Cardiac muscle cell (in vitro differentiated cells and primary cell): ENCODE measurements at places on chromosomes 7 and 10. TPM values are rescaled to one million over a fixed set of nuclear protein-coding genes. Genes with fewer than 3 reads are reported as not detected.

DNA sequence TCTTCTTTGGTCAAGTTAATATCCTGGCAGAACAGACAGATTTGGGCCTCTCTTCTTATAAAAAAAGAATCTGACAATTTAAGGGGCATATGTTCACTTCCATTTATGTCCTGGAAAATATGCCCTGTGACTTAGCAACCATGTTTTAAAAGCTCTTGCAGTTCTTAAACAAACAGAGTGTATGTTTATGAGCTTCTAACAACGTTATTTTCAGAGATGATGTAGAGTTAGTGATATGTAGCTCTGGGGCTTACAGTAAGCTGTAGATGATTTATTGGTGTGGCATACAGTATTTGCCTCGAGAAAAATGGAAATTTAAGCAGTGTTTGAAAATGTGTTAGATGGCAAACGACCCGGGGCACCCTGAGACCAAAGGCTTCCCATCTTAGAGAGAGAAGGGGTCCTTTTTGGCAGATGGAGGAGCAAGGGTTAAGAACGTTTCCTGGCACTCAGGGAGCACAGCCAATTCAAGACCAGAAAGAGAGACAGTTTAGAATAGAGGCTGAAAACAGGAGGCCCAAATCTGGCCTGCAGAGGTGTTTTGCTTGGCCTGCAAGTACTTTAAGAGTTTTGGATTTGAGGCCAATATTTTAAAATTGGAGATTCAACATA is 397.5 kb downstream of the KCNMA1 start:
- no peak for DNase-seq

The GPNMB gene
- total RNA-seq = 0.39 TPM in 1 of 2 replicates, not detected in the other

- DNase-seq = no peak
These were observed 234.0 kb downstream of the CDC14C start for GRCh38 chr7:49158321-49158720.

GRCh38 chr7:140010194-140010895 is 52.4 kb downstream of the PARP12 start:
- no peak for DNase-seq

- DNase-seq = no peak
These were observed 461 bp upstream of the WIPF3 start for GRCh38 chr7:29805886-29806207.

DNA sequence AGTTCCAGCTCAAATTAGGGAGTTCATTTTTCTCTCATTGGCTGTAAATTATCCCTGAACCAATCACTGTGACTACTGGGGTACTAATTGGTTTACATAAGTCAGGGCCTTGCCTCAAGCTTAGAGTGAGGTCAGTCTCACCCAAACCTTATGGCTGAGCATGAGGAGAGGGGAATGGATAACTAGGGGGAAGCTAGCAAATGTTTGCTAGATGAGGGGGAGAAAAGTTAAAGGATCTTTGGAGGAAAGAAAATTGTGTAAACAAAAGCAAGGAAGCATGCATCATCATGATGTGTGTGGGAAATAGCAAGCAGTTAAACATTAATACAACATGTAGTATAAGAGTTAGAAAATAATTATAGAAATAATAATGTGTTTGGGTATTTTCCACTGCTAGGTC is 121.9 kb downstream of the BBS9 start:
- no peak for DNase-seq

GRCh38 chr7:84547331-84547730 is 352.7 kb upstream of the SEMA3A start:
- no peak for DNase-seq

The TUBB8 gene
- 0.36 TPM in 1 of 2 replicates, not detected in the other for total RNA-seq

The POU6F2 gene
- 0.99 and 3.6 TPM in 2 replicates for total RNA-seq

The BMPER gene
- total RNA-seq = 55.1 and 138 TPM in 2 replicates

- DNase-seq = peak; percentile 34
These were observed 41.2 kb upstream of the VCL start for GRCh38 chr10:73956476-73957359.

DNA sequence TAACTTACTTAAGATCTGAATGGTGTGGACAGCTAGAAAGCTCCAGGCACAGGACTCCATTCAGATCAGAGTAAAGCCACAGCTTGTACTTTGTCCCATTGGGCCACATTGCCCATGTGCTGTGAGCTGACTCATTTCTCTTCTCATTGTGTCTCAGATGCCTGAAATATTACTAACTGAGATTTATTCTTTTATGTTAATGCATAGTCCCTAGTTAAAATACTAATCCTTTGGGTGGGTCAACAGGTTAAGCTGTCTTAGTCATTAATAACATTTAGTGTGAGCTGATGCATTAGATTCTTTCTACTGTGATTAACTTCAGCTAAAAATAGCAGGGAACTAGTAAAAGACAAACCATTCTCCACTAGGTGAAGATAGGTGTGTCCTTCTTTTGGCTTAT is 104.7 kb upstream of the ARMC3 start:
- DNase-seq = peak; percentile 43

GRCh38 chr7:49885593-49886285 is 112.3 kb downstream of the VWC2 start:
- no peak for DNase-seq

DNA sequence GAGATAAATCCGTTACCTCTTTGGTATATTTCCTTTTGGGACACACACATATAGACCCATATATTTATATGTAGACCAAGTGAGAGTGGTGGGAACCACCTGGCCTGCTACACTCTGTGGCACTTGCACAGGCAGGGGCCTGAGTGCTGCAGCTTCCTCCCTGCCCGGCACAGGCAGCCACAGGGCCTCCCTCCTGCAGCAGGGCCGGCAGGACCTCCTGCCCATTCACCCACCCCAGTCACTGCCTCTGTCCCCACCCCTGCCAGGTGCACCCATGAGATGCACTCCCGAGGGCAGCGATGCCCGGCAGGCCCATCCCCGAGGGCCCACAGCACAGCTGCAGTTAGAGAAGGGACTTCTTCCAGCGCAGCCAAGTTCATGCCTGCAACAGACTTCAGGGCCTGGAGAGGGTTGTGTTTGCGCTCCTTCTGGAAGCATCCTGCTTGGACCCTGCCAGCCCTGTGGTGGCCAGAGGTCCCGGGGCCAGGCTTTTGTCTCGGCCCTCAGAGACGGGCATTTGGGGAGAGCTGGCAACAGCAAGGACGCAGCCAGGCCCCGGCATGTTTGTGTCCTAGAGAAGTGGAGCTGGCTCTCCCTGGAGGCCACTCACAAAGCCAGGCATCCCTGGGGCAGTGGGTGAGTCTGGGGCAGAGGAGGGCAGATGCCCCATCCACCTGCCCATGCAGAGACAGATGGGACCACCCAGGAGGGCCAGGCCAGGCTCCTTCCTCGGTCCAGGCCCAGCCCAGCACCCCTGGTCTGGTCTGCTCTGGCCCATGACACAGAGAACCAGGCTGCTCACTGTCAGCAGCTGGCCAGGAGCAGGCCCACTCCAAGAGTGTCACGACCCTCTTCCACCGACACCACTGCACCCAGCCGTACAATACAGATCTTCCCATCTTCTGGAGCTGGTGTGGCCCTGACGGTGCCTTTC is 41.4 kb downstream of the PWWP2B start:
- no peak for DNase-seq

GRCh38 chr10:14926722-14927416 is 27.0 kb downstream of the DCLRE1C start:
- no peak for DNase-seq

The SRRM3 gene
- 0.89 and 1.2 TPM in 2 replicates for total RNA-seq

- no peak for DNase-seq
These were observed 2.9 kb upstream of the PALD1 start for GRCh38 chr10:70475661-70476060.

DNA sequence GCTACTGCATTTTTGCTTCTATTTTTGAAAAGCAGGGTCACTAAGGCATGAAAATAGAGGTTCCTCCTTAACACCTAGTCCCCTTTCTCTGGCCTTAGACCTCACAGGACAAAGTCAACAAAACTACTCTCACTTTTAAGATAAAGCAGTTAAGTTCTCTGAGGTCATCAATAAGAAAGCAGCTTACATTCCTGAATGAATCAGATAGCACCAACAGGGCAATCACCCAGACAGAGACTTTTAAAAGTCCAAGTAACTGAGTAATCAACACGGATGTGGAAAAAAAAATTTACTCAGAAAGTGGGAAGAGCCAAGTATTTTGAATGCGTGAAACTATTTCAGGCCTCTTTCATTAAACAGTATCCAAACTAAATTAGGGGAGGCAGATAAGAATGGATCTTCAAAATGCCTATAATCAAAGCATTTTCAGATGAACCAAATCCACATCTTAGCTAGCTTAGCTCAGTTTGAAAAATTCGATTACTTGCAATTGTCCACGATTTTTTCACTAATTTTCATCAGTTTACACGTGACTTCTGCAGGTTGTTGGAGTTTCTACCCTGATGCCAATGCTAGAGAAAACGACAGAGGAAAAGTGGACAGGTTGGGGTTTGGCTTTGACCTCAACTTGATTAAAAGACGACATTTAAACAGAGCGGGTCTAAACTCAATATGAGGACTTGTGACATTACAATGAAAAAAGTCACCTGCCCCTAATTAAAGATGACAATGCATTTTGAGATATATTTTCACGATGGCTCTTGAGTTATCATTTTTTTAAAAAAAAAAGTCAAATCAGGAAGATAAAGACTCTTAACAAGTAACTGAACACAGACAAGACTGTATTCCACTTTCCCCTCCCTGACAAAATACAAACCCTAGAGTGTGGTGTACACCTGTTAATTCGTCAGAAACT is 1.6 kb downstream of the BEND7 start:
- peak; percentile 49 for DNase-seq

The DYDC2 gene
- total RNA-seq = not detected in 2 replicates

DNA sequence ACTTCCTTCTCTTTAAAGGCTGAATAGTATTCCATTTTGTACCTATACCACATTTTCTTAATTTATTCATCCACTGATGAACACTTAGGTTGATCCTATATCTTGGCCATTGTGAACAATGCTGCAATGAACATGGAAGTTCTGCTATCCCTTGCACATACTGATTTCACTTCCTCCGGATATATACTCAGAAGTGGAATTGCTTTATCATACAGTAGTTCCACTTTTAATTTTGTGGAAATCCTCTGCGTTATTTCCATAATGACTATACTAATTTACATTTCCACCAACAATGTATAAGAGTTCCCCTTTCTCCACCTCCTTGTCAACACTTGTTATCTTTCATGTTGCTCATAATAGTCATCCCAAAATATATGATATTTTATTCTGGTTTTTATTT is 312.6 kb downstream of the PLXDC2 start:
- no peak for DNase-seq

- DNase-seq = no peak
These were observed 502.4 kb downstream of the GRM8 start for GRCh38 chr7:126750207-126750911.

The GPR141 gene
- 0.51 TPM in 1 of 2 replicates, not detected in the other for total RNA-seq

The CLDN3 gene
- total RNA-seq = 5.9 and 11.0 TPM in 2 replicates

DNA sequence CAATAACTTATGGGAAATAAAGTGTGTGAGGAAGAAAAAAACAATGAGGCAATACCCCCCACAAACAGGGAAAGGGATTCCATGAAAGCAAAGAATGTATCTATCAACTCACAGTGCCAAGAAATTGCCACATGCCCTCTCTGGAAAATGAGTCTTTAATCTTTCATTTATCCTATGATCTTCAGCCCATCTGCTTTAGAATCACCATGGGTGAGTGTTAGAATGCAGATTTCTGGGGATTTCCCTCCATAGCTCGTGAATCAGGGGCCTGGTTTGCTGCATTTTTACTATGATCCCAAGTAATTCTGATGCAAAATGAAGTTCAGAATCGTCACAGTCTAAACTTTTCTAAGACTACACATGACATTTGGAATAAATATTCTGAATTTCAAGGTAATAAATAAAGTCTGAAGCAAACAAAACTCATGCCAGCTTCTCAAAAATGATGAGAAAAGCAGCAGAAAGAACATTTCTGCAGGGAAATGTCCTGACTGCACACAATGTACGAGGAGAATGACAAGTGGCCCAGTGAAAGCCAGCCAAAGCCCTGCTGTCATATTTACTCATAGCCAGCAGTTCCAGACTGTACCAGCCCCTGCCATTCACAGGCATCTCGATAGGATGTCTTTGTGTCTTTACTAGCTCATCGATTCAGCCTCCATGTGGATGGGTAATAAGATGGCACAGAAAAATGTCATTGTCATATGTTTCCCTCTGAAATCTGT is 167.1 kb downstream of the ELMO1 start:
- DNase-seq = no peak
